ENCODE measurements at places on chromosomes 5 and 9.
A peak's percentile ranks its signal among the peaks of the same experiment; 100 is the strongest.

DNA sequence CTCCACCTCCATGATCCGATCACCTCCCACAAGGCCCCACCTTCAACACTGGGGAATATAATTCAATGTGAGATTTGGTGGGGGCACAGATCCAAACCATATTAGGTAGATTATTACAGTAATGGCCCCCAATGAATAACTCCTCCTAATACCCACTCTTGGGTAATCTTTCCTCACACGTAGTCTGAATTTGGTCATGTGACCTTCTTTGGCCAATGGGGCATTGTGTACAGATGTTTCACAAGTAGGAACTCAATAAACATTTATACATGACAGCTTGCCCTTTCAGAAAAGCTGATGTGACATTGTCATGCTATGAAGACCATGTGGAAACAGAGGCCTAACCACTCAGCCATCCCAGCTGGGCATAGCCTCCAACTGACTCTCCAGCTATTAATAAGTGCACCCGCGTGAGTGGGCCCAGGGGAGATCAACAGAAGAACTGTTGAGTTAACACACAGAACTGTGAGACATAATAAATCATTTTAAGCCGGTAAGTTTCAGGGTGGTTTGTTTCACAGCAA is 10.6 kb downstream of the GPR150 start:
- DNase-seq: no peak

GRCh38 chr9:135857371-135857786 is 50.0 kb downstream of the CAMSAP1 start:
- no peak for DNase-seq

- DNase-seq: no peak
Measured at GRCh38 chr5:116388564-116389258, 185.9 kb downstream of the SEMA6A start.

DNA sequence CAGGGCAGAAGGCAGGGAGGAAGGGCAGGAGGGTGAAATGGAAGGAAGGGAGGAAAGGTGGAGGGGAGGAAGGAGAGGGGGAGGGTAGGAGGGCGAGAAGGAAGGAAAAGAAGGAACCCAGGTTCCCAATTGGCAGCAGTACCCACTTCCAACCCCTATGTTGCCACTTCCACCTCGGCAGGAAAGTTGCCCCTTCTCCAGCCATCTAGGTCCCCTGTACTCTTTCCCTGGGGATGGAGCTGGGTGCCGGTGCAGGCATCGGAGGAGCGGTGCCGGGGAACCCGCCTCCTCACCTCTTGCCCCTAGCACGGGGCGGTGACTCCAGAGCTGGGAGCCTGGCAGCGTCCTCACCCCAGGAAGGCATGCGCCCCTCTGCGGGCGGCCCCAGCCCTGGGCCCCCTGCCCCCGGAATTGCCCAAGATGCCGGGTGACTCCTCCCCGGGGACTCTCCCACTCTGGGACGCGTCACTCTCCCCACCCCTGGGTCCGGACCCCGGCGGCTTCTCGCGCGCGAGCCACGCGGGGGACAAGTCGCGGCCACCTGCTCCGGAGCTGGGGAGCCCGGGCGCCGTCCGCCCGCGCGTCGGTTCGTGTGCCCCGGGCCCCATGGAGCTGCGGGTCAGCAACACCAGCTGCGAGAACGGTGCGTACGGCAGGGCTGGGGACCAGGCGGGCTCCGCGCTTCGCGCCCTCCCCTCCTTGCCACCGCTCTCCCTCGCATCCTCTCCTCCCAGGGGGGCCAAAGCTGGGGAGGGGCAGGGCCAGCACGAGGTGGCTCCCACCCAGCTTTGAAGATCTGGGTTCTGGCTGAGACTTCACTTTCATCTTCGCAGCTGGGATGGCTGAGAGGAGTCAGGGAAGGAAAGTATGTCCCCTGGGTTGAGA is at the start of gene NIPAL4:
Gene NIPAL4 (plus strand): TSS at position 499 of the 885 bp plus-strand sequence. CDS start 108 bp downstream, at position 607.
- DNase-seq: peak; percentile 21

- DNase-seq: no peak
Measured at GRCh38 chr5:88117546-88117945, 151.1 kb downstream of the TMEM161B start.

- DNase-seq: no peak
Measured at GRCh38 chr5:24264547-24264946, 380.2 kb downstream of the CDH10 start.

GRCh38 chr5:139481580-139482049 is 943 bp downstream of the STING1 start:
- no peak for DNase-seq

GRCh38 chr5:162274679-162275078 is 207.1 kb downstream of the GABRG2 start:
- DNase-seq: no peak

DNA sequence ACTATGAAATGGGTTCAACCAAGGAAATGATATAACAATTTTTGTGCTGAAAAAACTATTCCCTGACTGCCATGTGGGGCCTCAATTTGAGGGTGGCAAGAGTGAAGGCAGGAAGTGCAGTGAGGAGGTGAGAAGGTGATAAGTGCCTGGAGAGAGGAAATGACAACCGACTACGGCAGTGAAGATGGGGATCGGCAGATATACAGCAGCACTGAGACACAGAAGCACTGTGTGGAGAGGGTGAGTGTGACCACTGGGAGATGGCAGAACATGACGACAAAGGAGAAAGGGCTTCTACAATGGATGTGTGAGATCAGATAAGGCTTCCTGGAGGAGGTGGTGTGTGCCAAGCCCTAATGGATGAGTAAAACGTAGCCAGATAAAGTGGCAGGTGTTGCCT is 271.8 kb downstream of the TRIM32 start:
- no peak for DNase-seq

GRCh38 chr9:117413346-117414219 is 1.3 kb downstream of the ASTN2 start:
- no peak for DNase-seq

DNA sequence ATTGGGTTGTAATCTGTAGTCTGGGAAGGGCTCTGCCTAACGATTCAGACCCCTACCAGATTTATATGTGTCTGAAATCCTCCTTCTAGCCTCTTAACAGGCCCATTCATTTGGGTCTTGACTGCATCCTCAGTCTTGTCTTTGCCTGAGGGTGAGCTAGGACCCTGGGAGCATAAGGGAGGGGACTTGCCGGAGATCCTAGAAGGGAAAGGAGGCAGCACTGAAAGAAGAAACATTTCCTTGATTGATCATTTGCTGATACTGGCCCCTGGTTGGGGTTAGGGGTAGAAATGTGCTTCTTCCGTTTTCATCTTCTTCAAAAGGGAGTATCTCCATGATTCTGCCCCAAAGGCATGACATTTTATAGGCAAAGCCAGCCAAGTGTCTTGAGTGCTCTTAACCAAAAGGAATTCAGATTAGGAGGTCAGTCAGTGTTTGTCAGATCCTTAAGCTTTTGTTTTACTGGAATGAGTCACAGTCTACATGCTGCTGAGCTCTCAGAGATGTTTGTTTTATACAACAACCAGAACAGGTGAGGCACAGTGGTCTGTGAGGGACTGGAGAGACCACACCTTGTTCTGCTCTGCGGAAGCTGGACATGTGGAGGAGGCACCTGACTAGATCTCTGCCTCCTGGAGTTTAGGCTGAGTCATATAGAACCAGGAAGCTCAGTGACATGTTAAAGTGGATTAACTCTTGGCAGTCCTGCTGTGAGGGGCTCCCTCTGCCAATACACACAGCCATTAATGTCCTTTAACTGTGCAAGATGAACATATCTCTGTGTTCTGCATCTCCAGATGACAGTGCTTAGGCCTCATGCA is 37.7 kb downstream of the PCDHAC2 start:
- DNase-seq: peak; percentile 37

DNA sequence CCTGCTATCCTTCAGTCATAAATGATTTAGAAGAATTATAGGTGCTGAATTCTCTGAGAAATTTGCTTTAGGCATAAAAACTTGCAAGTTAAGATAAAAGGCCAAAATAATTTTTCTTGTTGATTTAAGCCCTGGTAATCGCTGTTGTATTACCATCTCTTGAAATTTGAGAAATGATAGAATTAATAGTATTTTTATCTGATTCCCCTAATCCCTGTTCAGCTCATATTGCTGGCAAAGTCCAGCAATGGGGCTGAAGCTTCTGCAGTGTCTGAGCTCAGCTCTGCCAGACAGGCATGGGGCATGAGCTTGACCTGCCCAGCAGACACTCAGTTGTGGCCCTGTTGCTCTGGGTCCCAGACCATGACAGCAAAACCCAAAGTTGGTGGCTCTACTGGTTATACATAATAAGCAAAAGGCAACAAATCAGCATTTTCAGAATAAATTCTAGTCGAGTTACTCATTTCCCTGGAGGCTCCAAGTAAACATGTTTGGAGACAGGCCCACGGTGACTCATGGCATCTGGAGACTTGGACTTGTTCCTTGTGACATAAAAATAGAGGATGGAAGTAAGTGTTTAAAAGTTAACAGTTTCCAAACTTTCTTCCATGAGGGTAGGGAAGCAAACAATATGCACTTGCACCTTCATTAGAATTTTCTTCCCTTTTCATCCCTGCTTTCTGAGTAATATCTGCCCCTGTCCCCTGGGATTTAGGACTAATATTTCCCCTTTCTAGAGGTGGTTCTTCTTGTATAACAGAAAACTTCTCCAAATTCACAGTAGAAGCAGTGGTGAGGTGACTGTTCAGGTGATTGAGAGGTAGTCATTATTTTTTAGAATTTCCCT is 60.2 kb upstream of the SLC2A8 start:
- peak; percentile 56 for DNase-seq

GRCh38 chr9:138037140-138037539 is 159.6 kb downstream of the CACNA1B start:
- DNase-seq: no peak

- DNase-seq: no peak
Measured at GRCh38 chr9:129547063-129547462, 73.8 kb downstream of the C9orf50 start.

DNA sequence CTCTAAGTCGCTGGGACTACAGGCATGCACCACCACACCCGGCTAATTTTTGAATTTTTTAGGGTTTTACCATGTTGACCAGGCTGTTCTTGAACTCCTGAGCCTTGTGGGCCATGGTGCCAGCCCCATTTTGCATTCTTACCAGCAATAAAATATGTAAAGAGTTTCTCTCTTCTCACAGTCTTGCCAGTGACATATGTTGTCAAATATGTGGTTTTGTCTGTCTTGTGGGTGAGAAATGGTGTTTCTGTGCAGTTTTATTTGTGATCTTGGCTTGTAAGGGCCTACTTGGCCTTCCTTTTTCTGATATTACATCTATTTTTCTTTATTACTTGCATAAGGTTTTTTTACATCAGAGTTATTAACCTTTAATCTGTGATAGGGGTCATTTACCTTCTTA is 47.1 kb downstream of the SPIN1 start:
- no peak for DNase-seq

DNA sequence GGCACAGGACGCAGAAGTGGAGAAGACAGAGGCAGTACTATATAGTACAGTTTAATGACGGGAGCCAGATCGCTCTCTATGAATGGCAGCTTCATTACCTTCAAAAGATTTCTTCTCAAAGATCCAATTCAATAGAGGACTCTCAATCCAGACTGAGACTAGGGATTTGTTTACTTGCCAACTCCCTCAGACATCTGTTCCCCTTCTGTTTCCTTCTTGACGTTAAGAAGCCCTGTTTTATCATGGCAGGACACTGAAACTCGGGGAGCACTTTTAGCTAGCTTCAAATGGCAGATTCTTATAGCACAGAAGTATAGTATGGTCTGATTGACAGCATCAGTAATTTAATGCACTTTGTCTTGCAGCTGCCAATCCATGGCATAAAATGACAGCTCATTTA is 747.3 kb upstream of the C9orf72 start:
- no peak for DNase-seq

DNA sequence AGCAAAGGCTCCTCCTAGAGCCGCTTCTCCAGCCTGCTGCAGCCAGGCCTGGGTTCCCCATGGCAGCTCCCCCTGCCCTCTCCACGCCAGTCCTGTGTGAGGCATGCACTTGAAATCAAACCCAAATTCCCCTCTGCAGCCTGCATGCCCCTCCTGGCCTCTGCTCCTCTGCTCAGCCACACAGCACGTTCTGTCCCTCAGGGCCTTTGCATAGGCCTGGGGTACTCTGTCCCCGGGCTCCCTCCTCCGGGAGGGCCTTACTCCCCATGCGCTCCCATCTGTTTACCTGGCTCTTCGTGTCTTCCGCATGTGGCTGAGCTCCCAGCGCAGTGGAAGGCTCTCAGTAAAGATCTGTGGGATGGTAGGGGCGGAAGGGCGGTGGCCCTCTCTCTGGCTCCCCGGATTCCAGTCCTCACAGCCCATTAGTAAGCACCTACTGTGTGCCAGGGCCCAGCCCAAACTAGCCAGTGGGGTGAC is 203.5 kb upstream of the IER5L start:
- DNase-seq: no peak

DNA sequence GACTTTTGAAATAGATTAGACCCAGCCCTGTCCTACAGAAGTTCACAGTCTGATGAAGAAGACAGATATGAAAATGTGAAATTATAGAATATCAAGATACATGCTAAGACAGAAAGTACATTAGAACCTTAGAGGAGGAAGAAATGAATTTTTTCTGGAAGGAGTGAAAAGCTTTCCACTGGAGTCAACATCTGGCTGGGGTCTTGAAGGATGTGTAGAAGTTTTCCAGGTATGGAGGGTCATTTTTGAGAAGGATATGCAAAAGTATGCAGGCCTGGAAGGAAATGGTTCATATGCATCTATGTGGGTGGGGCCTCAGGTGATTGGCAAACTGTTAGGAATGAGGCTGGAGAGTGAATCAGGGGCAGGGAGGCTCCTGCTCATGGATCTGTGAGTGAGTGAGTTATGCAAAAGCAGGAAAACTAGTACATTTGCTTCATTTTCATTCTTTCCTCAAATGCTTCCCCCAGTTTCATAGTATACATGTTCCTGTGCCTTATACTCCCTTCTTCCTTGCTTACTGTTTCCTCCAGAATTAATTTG is 142.3 kb downstream of the GRIA1 start:
- DNase-seq: no peak

DNA sequence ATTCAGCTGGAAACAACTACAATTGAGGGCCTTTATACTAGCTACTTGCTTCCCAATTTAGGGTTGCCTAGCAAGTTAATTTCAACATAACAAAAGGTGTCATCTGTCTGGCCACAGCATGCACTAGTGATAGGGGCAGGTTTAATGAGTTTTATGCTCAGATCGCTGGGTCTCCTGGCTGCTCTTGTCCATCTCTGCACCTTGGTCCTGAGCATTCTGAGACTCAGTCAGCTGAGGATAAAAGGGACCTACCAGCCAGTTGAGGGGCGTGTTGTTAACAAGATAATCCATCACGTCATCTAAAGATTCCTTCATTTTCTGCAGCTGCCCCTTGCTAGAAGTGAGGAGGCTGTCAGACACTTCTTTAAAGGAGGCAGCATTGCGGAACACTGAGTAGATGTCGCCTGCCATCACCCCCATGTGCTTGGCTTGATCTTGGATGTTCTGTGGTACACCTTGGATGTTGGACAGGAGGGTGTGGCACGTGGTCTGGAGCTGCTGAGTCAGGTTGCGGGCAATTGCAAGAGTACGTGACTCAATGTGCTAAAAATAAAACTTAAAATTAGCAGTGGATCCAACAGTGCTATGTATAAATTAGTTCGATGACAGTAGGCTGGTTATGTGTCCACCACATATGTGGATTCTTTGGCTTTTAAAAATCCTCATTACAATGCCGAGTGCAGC is 11.0 kb downstream of the PLIN2 start:
- DNase-seq: no peak

DNA sequence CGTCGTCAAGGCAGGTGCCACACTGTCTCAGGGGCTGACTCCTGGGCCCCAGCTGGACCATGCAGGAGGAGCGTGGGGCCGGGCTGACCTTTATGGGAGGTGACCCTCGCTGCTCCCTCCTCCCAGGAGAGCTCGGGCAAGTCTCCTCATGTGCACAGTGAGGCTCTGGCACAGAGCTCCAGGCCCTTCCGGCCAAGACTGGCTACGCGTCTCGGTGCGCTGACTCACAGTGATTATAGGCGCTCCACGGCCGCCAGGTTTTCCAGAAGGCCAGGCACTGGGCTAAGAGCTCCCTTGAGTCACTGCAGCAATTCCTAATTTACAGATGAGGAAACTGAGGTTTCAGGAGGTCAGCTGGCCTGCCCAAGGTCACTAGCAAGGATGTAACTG is 47.4 kb downstream of the VAV2 start:
- no peak for DNase-seq
